ENCODE measurements at places on chromosomes 1 and 21. TPM values are rescaled to one million over a fixed set of nuclear protein-coding genes. Genes with fewer than 3 reads are reported as not detected.

DNA sequence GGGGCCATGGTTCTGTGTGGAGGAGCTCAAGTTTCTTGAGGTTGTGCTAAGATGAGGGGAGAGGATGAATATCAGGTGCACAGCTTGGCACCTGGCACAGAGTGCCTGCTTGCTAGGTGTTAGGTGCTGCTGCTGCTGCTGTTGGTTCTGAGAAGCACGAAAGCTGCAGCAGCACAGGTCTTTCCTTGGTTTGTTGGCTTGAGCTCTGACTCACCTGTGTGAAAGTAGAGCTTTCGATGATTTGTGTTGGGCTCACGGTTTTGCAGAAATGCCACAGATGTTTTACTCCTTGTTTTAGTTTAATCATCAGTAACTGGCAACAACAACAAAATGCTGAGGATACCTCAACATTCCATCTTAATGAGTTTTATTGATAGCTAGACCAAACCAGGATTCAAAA, 221.6 kb downstream of the BRINP2 start:
- DNase-seq, result no peak

GRCh38 chr1:211938561-211938997, 96.8 kb downstream of the INTS7 start:
- no peak for DNase-seq

DNA sequence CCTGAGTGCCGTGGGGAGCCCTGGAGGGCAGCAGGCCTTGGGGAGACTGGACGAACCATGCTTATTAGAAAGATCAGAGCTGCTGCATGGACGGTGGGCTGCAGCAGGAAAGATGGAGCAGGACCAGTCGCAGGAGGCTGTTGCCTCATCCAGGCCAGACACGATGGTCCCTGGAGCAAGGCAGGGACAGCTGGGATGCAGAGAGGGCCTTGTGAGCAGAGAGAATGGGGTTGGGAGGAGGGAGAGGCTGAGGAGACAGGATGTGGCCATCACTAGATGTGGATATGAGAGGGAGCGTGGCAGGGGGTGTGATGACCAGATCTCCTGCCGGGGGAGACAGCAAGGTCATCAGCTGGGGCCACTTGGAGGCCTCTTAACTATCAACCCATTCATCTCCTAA, 727.6 kb downstream of the PTPRU start:
- DNase-seq, result no peak

ARHGEF11 gene
- 26.6 TPM for total RNA-seq

GJB3 gene
- 18.2 TPM for total RNA-seq

ITLN1 gene
- total RNA-seq, result 0.49 TPM

PHF13 gene
- total RNA-seq, result 19.5 TPM

Data from skin of body (tissue), 3 donors.